ENCODE measurements at places on chromosomes 7 and 10.
A peak's percentile ranks its signal among the peaks of the same experiment; 100 is the strongest.

GRCh38 chr10:31362023-31362641, 43.1 kb downstream of the ZEB1 start:
- DNase-seq = no peak

GRCh38 chr10:85060944-85061343, 732.6 kb downstream of the CCSER2 start:
- no peak for DNase-seq

DNA sequence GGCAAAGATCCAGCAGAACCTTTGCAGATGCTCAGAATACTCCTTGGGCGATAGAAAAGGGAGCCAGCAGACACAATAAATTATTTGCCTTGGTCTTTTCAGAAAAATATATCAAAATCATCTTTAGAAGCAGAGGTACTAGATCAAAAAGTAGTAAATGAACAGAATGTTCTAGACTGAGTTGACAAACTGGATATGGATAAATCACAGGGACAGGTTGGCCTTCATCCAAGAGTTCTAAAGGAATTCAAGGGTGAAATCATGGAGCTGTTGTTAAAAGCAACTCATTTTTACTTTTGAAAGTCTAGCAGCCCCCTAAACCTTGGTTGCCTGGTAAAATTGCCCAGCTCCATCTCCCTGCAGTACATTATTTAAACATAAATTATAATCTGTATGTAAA, 99.1 kb downstream of the PLCE1 start:
- DNase-seq = no peak

DNA sequence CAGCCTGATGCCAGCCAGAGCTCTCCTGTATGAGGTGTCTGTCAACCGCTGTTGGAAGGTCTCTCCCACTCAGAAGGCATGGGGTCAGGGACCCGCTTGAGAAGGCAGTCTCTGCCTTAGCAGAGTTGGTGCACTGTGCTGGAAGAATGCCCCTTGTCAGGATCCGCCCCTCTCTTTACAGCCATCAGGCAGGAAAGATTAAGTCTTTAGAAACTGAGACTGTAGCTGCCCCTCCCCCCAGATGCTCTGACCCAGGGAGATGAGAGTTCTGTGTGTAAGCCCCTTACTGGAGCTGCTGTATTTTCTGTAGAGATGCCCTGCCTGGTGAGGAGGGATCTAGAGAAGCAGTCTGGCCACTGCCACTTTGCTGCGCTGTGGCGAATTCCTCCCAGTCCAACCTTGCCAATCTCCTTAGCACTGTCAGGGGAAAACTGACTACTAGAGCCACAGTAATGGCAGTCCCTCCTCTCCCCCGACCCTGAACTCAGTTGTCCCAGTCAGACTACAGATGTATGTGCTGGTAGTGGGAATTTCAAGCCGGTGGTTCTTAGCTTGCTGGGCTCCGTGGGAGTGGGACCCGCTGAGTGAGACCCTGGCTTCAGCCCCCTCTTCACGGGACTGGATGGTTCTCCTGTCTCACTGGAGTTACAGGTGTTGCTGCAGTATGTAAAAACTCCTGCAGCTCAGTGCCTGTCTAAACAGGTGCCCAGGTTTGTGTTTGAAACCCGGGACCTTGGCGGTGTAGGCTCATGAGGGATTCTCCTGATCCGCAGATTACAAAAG, 285.5 kb upstream of the ZWINT start:
- DNase-seq = no peak

DNA sequence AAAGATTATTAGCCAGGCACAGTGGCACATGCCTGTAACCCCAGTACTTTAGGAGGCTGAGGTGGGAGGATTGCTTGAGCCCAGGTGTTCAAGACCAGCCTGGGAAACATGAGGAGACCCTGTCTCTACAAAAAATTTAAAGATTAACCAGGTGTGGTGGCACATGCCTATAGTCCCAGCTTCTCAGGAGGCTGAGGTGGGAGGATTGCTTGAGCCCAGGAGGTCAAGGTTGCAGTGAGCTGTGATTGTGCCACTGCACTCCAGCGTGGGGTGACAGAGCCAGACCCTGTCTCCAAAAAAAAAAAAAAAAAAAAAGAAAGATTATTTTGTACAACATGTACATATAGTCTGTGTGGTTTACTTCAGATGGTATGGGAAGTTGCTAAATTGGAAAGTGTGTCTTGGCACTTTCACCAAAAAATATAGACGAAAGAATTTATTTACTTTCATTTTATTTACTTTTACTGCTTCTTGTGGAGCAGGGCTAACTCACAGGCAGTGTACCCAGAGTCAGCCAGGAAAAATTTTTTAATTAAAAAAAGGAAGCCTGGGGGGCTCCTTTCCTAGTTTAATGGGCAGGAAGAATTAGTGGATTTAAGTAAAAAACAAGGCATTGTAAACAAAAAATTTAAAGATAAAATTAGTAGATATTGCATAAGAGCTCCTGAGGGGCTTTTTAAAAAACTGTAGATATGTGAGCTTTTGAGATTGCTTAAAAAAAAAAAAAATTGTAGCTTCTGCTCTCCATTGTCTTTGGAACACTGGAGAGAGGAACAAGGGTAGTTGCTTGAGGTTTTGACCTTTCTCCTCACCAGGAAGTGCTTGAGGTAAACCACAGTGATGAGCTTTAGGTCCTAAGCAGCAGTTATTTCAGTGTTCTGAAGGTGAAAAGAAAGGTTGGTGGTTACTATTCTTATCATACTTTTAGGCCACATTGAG, 44.6 kb upstream of the VDAC2 start:
- DNase-seq = no peak

- no peak for DNase-seq
Observed at GRCh38 chr7:15403751-15404150, 158.1 kb downstream of the AGMO start.

DNA sequence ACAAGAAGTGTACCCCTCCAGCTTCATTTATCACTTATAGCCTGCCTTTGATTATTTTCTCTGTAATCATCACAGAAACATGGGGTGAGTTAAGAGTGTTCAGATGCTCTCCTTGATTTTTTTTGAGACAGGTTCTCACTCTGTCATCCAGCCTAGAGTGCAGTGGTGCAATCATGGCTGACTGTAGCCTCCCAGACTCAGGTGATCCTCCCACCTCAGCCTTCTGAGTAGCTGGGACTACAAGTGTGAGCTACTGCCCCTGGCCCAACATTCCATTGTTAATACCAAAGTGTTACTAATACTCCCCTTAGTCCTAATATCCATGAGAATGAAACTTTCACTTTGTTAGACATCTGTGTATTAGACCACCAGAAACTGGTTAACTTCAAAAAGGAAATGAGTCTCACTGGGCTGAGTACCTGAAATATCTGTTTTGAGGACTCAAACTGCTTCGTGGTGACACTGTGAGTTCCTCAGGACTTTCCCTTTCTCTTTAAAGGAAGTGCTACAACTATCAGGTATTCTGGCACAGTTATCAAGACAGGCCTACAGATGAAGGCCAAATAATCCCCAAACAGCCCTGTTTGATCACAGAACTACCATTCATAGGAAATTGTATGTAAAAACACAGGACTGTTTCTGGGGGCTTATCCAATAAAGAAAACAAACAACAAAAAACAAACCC, 20.5 kb upstream of the CFAP70 start:
- DNase-seq = no peak

- no peak for DNase-seq
Observed at GRCh38 chr10:81095238-81095637, 557.5 kb downstream of the SH2D4B start.

DNA sequence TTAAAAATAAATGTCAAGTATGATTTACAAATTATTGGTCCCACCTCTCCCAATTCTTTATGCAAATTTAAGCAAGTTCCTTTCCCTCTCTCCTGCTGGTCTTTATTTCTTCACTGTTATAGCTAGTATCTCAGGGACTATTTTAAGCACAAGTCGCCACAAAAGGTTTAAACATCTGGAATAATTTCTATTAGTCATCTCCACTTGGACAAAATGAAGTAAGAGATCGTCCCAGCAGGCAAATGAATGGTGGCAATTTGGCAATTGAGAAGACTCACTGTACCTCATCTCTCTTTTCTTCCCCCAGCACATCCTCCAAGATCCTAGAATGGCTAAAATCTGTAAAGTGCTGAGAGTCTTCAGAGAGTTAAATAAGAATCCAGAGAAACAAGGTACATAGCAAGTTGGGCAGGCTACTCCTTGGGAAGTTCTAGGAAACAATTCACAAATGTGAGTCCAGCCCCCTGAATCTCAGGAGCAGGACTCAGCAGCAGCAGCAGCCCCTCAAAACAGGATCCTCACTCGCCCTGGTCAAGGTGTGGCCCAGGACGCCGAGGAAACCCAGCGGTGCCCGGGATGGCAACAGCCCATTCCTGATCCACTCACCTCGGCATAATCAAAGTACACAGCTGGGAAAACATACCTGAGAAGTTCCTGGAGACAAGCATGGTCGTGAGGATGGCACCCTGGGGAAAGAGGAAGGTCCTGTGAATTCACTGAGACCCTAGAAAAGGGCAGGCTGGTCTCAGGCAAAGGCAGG, 30.3 kb upstream of the NDST2 start:
- DNase-seq = no peak

DNA sequence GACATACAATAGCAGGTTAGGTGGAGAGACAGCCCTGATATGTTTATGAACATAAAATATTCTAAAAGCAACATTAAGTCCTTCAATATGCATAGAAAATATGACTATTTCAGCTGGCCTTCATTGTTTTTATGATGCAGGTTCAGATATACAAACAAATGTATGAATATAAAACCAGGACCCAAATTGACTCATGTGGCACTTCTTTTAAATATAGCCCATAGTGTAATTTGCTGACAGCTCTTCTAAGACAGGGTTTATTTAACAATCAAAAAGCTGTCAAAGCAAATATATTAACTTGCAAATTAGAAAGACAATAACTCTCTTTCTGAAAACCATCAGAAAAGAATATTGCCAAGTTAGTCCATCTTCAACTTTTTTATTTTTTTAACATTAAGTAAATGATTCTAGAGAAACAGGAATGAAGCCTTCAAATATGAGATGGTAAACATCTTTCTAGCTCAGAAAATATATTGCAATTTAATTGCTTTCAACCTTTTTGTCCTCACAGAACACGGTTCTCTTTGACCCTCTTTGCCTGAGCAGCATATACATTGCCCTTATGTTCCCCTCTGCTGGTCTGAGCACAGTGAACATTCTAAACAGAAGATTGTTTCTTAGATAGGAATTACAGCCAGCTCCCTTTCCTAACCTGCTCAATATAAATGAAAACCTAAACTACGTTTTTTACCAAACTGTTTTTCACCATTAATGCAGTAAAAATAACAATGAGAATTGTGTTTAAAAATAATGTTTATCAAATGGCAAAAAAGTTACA, 82.8 kb downstream of the CACNA2D1 start:
- peak; percentile 87 for DNase-seq

- DNase-seq = no peak
Observed at GRCh38 chr10:62990126-62990525, 143.0 kb upstream of the NRBF2 start.

GRCh38 chr7:130494431-130494858, 2.6 kb downstream of the MEST start:
- no peak for DNase-seq

DNA sequence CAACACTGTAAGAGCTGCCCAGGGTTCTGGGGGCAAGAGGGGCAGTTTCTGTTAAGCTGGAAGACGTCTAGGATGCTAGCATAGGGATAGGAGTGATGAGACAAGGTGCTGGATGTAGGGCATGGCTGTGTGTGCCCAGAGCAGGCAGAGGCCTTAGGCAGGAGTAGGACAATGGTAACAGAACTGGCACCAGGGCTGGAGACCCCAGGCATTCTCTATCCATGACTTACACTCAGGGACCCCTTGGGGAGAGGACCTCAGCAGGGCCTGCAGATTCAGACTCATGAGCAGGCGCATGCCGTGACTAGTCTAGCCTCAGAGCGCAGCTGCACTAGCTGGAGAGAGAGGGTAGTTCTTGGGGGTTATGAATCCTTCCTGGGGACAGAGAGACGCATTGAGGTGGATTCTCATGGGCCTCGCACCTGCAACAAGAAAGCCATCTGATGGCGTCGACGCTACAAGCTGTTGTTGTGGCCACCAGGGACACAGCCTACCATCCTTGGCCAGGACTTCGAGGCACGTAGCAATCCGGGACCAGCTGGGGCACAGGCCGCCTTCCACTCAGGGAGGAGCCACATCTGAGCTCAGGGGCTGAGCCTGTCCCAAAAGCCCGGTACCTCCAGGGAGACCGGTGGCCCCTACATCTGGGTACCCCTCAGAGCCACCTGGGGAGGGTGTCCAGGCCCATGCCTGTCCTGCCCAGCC, 474.1 kb downstream of the PTPRN2 start:
- DNase-seq = no peak

- peak; percentile 41 for DNase-seq
Observed at GRCh38 chr10:75408911-75409885, 7.6 kb upstream of the ZNF503 start.

- DNase-seq = no peak
Observed at GRCh38 chr10:3828404-3829155, 43.6 kb upstream of the KLF6 start.

GRCh38 chr7:45623740-45624391, 49.7 kb downstream of the ADCY1 start:
- no peak for DNase-seq

DNA sequence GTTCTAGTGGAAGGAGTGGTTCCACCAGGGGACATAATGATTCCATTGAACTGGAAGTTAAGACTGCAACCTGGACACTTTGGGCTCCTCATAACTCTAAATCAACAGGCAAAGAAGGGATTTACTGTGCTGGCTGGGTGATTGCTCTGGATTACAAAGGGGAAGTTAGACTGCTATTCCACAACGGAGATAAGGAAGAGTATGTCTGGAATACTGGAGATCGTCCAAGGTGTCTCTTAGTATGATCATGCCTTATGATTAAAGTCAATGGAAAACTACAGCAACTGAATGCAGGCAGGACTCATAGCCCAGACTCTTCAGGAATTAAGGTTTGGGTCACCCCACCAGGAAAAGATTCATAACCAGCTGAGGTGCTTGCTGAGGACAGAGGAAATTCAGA, 310.6 kb upstream of the MGMT start:
- no peak for DNase-seq

- DNase-seq = no peak
Observed at GRCh38 chr7:129898502-129899160, 54.1 kb downstream of the UBE2H start.

DNA sequence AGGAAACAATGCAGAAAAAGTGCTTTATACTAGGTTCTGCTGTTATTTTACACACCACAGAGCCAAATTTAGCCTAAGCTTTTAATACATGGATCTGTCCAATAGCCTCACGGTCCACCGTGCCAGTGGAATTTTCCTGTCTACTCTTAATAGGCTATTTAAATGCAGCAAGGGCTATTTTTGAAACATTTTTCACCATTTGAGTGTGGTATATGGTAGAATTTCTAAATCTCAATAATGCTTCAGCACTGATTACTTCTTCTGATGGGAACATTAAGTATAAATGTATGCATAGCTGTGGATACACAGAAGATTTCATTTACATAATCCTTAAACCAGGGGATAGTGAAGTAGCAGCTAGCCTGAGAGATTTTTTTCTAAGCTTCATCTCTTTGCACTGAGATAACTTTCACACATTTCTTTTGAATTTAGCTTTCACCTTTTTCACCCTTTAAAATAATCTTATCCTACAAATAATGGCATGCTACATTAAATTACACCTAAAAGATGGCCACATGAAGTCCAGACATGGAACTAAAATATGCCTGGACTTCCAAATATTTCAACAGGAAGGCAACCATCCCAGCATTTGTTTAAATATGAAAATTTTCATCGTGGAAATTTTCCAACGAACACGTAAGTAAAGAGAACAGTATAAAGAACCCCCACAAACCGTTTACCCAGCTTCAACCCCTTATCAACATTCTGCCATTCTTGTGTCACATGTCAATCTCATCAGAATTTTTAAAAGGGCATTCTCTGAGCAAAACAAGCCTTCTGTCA, 45.4 kb downstream of the AMPH start:
- no peak for DNase-seq

GRCh38 chr7:142696456-142697179, 52.7 kb upstream of the PRSS1 start:
- DNase-seq = no peak

GRCh38 chr10:10193848-10194247, 823.8 kb upstream of the CELF2 start:
- no peak for DNase-seq

Data from NCI-H1417 (cell line).